ENCODE measurements at places on chromosomes 16 and 17.

DNA sequence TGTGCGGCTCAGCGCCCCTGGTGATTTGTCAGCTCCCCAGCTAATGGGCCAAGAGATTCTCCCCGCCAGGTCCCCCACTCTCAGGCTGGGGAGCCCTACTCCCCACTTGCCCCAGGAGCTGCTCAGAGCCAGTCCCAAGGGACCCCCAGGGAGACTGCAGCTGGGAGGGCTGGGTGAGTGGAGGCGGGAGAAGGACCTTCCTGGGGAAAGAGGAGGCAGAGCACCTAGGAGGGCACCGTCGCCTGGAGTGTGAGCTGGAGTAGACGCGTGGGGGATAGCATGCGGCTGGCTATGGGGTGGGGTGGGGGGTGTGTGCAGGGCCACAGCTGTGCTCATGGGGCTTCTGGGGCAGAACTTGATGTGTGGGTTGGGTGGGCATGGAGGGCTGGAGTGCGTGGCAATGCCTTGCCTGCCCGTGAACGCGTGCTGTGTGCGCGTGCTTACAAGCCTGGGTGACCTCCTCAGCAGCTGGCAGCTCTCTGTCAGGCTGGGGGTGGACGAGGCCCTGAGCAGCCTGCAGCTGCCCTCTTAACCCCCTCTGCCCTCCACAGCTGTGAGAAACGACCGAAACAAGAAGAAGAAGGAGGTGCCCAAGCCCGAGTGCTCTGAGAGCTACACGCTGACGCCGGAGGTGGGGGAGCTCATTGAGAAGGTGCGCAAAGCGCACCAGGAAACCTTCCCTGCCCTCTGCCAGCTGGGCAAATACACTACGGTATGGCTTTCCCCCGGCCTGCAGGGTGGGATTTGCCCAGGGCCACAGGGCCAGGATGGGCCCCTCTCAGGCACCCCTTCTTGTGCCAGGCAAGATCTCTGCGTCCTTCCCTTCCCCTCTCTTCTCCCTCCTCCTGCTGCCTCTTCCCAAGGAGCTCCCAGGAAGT is 12.9 kb downstream of the GJD3 start:
- no peak for DNase-seq

DNA sequence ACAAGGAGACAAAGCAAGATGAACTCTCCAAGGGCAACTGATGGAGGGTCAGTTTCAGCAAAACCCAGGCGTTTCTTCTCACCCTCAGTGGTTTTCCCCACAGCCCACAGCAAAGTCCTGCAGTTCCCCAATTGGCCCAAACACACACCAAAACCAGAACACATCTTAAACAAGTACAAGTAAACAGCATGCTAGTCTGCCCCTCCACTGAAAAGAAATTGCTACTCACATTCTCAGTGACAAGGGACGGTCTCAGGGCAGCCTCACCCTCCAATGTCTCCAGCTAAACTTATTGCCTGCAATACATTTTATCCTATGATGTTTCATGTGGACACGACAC is 300.6 kb upstream of the IRX3 start:
- DNase-seq: no peak

- no peak for DNase-seq
Measured at GRCh38 chr16:48003206-48003907, 152.4 kb downstream of the ABCC12 start.

DNA sequence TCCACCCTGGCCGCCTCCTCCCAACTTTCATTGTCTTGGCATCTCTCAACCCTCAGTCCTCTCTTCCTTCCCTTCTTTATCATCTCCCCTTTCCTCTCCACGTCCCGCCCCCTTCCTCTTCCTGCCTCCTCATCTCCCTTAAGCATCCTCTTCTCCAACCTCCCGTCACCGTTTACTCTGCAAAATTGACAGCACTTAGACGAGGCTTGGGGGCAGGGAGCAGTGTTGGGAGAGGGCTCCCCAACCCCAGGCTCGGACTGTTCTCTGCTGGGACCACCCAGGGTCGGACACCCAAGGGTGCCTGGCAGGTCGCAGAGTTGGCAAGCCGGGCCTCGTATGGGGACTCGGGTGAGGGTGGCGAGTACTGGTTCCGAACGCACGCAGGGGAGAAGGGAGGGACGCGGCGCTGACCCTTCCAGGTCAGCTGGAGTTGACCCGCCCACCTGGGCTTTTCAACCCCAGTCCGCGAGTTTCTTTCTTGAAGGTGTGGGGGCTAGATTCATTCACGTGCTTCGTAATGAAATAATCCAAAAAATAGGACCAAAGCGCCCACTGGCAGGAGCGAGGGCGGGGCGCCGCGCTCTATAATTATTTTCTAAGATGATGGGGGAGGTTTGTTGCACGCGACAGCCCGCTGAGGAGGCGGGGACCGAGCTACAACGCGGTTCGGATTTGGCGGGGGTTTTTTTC is 775 bp upstream of the PAGR1 start:
- no peak for DNase-seq

GRCh38 chr16:24986512-24987303 is 28.5 kb downstream of the ARHGAP17 start:
- DNase-seq: no peak

- no peak for DNase-seq
Measured at GRCh38 chr17:5500247-5500588, 13.9 kb downstream of the MIS12 start.

GRCh38 chr17:58378733-58379510 is 26.9 kb upstream of the SUPT4H1 start:
- no peak for DNase-seq

GRCh38 chr16:72658888-72659717 is 388.8 kb downstream of the ZFHX3 start:
- DNase-seq: no peak

DNA sequence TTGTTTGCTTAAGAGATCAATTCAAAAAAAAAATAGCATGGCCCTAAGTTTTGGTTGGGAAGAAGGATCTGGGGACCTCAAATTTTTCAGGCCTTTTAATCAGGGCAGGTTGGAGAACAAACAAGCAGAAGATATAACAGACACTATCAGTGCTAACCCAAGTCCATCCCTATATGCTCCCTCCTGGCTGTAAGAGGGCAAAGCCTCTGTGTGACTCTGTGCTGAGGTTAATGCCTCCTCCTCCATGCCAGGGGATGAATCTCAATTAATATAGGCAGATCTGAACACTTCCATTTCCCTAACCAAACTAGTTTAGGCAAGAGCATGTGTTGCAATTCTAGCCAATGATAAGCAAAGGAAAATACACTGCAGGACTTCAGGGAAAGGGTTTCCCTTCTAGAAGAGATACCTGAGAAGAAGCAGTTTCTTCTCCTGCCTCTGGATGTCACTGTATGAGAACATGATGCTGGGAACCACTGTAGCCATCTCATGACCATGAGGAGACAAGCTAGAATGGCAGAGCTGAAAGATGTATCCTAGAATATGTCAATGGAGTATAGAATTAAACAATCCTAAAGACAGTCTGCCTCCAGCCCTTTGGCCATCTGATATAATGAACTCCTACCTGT is 76.0 kb downstream of the CHD9NB start:
- no peak for DNase-seq

DNA sequence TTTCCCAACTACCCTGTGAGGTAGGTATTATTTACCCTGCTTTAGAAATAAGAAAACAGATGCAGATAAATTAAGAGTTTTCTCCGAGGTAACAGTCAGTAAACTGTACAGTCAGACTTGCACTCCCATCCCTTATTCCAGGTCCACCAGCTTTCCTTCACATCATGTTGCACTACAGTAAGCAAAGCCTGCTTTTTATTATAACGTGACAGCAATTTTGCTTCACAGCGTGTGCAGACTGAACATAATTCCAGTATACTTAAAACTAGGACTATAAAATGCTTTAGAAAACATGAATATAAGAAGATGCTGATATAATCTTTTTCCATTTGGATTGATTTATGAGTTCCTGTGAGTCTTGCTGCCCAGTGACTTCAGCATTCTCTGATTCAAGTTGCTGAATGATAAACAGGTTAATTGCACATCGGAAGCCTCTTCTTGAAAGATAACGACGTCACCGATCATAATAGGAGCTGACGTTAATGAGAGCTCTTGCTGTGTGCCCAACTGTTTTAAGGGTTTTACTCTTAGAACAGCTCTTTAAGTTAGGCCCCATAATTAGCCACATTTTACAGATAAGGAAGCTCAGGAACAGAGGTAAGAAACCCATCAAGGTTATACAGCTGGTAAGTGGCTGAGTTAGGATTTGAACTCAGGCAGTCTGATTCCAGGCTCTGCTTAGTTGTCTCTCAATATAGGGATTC is 1.4 kb downstream of the LIG3 start:
- DNase-seq: no peak

DNA sequence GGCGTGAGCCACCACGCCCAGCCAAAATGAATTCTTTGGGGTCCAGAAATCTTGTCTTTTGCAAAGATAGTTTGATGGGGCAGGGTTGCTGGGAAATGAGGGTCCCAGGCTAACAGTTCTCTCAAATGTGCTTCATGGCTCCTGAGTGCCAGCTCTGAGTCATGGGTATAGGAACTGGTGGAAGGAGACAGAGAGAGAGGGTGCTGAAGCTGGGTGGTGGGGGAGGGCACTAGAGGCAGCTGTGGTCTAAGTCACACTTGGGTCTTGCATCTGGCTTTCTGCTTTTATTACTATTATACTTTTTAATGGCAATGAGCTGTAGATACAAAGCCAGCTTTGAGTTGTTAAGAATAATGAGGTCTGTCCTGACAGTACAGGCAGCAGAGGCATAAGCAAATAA is 54.6 kb downstream of the PRKCA start:
- DNase-seq: no peak

DNA sequence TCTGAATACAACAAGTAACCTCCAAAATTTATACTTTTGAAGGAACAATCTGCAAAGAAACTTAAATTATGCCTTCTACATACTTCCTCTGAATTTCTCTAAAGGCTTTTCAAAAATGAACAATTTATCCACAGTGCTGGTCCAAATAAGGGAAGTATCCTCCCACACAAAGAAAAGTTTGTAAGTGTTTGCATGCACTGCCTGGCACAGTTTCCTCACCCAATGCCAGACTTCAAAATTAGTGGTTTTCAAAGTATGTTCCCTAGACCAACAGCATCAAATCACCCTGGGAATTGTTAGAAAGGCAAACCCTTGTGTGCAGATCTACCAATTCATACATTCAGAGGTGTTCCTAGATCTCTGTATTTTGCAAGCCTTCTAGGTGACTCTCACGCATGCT is 82.5 kb downstream of the PCTP start:
- DNase-seq: no peak

Measured in stimulated activated CD4-positive, alpha-beta T cell treated with anti-CD3 and anti-CD28 coated beads, Interleukin-12 subunit alpha, Interleukin-12 subunit beta, amount 100 ng/mL, for 24 hours (primary cell).